ENCODE measurements at places on chromosomes 6 and 20.

- DNase-seq = no peak
Observed at GRCh38 chr6:72246926-72247325, 360.6 kb downstream of the RIMS1 start.

DNA sequence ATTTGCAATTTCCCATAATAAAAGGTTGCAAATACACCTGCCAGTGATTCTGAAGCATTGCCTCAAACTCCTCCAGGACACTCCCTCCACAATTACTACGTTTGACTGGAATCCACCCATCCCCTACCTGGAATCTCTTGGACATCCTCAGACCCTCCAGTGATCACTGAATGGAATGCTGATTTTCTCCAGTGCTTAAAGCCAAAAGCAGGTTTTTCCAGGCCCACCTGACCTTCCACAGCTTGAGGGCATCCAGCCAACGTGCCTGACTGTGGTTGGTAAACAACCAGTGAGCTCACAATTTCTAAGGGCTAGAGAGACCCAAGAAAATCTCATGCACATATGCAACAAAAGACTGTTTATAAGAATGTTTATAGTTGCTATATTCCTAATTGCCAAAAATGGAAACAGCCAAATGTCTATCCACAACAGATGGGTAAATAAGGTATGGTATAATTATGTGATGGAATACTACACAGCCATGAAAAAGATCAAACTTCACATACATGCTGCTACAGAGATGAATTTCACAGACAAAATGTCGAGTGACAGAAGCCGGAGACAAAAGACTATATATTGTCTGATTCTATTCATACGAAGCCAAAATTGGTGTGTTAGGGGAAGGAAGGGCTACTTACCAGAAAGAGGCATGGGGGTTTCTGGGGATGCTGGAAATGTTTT is 147.1 kb upstream of the RREB1 start:
- no peak for DNase-seq

DNA sequence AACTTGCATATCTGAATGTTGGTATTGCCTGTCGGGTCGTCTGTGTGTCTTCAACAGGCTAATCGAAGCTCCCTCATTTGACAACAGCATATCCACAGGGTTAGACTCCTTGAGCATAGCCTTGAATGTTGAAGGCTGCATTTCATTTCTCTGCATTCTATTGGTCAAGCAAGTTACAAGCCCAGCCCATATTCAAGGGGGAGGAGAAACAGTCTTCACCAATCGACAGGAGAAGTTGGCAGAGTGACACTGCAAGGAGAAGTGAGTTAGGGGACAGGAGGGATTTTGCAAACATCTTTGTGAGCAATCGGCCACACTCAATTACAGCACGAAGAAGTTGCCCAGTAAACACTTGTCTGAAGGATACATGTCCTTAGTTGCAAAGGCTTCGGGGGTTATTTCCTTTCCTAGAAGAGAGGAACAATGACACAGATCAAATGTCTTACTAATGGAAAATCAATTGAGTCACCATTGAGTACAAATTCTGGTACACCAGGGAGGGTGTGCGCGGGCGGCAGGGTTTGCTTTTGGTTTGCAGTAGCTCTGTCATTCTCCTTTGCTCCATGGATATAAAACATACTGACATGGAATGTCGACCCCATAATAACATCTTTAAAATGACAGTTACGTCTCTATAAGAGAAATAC is 60.6 kb upstream of the NT5E start:
- no peak for DNase-seq

GRCh38 chr6:166325383-166326042 is 16.8 kb downstream of the SFT2D1 start:
- DNase-seq = no peak

DNA sequence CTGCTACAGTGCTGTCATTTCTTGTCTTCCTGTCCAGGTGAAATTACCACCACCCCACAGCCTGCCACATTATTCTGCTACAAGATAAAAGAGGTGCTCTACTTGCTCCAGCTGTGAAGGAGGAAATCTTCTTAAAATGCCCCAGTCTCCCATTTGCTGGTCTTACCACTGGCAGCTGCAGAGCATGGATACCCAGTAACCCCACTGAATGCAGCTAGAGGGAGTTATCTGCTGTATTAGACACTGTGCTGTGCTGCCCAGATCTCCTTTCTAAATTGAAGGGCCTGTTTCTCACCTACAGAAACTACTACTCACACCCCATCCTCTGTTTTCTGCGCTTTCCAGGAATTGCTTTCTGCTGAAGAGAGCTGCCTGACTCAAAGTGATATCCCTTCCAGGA is 517.8 kb downstream of the PKHD1 start:
- no peak for DNase-seq

DNA sequence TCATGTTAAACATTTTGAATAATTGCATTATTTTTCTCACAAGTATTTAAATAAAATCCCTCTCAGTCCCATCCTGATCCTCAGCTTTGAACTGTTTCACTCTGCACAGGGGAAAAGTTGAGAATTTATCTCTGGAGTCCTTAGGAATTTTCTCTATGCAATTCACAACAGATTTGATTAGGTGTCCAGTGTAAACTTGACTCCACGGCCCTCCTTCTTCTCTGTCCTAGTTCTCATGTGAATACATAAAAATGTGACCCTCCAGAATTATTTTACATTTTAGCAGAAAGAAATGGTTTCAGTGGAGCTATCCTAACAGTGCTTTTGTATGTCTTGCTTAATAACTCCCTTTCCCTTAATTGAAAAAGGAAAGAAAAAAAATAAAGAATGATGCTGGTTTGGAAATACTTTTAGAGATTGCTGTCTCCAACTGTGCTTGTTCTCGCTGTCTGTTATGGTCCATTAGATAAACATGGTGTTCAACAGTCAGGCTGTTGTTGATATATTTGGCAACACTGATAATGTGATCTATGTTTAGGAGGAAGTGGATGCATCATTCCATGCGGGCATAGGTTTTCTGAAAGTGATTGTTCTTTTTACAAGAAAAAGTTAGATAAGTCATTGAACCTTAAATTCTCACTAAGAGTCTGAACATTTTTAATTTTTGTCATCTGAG is 599.4 kb upstream of the CITED2 start:
- no peak for DNase-seq

DNA sequence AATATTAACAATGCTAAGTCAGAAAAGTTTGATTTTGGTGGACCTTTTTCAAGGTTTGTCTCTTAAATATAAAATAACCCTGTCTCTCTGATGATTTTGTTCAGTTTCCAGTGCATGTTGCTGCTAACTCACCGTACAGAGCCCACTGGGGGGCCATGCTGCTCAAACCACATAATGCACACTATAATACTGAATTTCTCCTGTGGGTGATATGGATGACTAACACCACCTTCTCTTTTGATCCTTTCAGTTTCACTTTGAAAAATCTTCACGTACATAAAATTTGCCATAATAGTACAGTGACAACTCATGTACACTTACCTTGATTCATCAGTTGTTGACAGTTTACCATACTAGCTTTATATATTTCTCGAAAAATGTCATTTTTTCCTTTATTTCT is 506.6 kb upstream of the MAN1A1 start:
- DNase-seq = no peak

- no peak for DNase-seq
Observed at GRCh38 chr6:37904590-37904989, 85.1 kb downstream of the ZFAND3 start.
